ENCODE measurements at places on chromosomes 4 and X.

DNA sequence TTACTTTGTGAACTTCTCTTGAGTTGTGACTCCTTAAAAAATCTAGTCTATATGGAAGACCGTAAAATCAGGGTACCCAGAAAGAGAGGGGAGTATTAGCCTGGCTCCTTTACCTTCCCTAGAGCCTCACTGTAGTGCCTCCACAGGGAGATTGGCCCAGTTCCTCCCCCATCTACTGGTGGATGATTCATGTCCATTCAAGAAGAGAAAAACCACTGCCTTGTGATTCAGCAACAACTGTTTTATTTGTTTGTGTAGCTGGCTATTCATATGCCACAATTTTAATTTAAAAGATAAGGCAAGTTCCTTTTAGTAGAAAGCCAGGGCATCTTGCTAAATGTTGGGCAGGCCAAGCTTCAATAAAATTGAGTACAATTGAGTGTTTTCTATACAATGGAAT, 221.8 kb upstream of the KCNIP4 start:
- DNase-seq = no peak

GRCh38 chrX:42000836-42001235, 77.5 kb upstream of the CASK start:
- DNase-seq = no peak

DNA sequence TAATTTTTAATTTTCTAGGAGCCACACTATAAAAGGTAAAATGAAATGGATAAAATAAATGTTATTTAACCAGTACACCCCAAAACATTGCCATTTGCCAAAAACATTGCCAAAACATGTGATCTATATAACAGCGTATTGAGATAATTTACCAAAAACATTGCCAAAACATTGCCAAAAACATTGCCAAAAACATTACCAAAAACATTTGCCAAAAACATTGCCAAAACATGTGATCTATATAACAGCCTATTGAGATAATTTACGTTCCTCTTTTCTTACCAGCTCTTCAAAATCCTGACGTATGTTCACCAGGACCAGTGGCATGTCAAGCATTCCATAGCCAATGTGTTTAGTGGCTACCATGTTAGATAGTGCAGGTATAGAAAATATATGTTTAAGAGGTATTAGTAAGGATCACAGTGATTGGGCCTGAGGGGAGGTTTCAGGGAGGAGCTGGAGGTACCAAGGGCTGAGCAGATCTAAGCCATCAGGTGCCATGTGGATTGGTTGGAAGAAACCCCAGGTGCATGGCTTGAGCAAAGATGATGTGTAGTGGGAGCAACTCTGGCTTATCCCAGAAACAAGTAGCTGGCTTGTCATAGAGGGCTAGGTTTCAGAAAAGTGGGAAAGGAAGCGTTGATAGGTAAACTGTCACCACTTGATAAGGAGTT, 42.6 kb downstream of the RAPGEF2 start:
- no peak for DNase-seq

GRCh38 chr4:24730256-24731001, 64.9 kb upstream of the SOD3 start:
- DNase-seq = peak; percentile 7

- DNase-seq = no peak
Measured at GRCh38 chr4:56240554-56241174, 146.6 kb downstream of the AASDH start.

DNA sequence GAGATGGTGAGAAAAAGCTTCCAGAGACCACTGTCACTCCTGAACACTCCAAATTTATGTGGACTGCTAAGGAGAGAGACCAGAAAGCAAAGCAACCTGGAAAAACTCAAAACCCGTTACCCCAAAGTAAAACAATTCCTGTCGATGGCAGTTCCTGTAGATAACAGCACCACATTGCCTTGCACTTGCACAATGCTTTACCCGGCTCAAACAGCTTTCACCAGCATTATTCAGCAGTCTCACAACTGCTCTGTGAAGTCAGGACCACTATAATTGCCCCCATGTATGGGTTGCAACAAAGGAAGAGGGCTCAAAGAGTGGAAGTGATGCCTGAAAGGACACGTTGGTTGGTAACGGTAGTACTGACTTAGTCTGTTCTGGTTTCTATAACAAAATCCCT, 234.8 kb downstream of the BCOR start:
- DNase-seq = no peak

DNA sequence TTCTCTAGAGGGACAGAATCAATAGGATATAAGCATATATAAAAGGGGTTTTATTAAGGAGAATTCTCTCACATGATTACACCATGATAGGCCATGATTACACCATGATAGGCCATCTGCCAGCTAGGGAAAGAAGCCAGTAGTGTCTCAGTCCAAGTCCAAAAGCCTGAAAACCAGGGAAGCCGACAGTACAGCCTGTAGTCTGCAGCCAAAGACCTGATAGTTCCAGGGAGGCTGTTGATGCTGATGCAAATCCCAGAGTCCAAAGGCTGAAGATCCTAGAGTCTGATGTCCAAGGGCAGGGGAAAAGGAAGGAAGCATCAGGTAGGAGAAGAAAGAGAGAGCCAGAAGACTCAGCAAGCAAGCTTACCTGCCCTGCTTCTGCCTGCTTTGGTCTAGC, 411.3 kb upstream of the EMCN start:
- no peak for DNase-seq

GRCh38 chr4:76689145-76689817, 208.7 kb downstream of the SOWAHB start:
- no peak for DNase-seq

DNA sequence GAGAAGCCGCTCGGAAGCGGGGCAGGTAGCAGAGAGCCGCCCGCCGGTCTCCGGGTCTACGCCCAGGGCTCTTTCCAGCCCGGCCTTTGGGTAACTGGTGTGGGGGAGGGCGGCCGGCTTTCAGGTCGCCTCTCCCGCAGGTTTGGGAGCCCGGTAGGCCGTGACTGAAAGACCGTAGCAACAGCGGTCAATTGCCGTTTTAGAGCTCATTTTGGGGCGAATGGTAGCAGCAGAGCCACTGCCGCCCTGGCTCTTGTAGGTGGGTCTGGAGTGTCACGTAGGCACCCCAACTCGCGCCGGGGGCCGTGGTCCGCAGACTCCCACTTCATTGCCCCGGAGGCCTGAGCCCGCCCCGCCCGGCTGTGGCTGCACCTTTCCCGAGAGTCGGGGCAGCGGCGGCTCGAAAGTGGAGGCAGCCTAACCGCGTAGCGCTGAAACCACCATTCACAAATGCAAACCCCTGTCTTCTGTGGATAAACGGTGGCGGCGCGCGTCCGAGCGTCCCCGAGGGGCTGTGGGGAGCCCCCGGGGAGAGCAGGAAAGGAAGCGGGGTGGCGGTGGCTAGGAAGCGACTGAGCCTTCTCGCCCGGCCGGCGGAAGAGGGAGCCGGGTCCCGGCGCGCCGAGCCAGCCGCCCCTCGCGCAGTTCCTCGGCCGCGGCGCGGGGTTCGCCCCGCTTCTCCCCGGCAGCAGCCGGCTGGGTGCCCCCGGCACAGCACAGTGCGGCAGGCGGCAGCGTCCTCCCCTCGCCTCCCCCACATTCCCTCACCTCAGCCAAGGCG, 2185.1 kb upstream of the TENM3 start:
- peak; percentile 27 for DNase-seq

GRCh38 chr4:169621731-169622492, 1.5 kb downstream of the CLCN3 start:
- no peak for DNase-seq

- DNase-seq = no peak
Measured at GRCh38 chrX:123731987-123732669, 724 bp downstream of the THOC2 start.

DNA sequence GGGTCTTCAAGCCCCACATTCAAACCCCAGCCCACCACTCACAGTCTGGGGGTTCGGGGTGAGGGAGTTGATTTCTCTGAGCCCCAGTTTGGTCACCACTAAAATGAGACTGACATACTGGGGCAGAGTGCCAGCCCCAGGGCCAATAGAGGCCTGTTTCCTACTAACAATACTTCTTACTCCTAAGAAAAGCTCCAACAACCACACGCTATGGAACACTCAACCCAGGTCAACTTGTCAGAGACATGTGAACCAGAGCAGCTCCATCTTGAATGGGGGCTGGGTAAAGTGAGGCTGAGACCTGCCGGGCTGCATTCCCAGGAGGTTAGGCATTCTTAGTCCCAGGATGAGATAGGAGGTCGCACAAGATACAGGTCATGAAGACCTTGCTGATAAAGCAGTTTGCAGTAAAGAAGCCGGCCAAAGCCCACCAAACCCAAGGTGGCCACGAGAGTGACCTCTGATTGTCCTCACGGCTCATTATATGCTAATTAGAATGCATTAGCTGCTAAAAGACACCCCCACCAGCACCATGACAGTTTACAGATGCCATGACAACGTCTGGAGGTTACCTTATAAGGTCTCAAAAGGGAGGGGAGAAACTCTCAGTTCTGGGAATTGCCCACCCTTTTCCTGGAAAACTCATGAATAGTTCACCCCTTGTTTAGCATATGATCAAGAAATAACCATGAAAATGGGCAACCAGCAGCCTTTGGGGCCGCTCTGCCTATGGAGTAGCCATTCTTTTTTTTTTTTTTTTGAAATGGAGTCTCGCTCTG, 26.6 kb upstream of the HTRA3 start:
- DNase-seq = no peak

DNA sequence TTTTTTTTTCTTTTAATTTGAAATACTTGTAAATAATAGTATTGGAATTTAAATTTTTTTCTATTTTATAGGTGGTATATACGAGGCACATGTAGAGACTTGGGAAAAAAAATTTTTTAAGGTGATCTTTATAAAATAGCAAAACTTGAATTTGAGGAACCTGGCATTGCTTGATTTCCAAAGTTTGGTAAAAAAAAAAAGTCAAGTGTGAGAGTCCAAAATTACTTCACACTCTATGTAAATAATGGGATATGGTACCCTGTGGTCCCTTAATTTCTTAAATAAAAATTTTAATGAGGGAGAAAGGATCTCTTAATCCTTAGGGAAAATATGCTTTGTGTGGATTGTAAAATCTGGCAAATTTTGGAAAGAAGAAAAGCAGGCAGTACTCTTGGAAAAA, 19.0 kb downstream of the SPRY1 start:
- DNase-seq = no peak
